MM.1S (cell line): ENCODE measurements at places on chromosomes 6 and 20.

DNA sequence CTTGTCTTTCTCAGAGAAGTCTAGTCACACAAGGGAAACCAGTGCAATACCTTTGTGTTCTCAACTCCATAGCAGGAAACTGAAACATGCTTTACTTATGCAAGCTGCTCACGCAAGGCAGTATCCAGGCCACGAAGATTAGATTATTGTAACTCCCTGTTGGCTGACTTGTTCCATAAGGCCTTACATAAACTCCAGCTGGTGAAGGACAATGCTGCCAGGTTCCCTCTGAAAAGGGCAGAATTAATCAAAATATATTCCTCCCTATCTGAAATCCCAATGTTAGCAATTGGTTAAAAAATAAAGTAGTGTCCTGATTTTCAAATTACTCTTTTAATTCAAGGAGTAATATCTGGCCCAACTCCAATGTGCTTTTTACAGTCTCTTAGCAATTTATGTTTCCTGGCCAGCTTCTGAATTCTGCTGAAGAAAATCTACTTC is 966.6 kb downstream of the HACE1 start:
- DNase-seq, result no peak

DNA sequence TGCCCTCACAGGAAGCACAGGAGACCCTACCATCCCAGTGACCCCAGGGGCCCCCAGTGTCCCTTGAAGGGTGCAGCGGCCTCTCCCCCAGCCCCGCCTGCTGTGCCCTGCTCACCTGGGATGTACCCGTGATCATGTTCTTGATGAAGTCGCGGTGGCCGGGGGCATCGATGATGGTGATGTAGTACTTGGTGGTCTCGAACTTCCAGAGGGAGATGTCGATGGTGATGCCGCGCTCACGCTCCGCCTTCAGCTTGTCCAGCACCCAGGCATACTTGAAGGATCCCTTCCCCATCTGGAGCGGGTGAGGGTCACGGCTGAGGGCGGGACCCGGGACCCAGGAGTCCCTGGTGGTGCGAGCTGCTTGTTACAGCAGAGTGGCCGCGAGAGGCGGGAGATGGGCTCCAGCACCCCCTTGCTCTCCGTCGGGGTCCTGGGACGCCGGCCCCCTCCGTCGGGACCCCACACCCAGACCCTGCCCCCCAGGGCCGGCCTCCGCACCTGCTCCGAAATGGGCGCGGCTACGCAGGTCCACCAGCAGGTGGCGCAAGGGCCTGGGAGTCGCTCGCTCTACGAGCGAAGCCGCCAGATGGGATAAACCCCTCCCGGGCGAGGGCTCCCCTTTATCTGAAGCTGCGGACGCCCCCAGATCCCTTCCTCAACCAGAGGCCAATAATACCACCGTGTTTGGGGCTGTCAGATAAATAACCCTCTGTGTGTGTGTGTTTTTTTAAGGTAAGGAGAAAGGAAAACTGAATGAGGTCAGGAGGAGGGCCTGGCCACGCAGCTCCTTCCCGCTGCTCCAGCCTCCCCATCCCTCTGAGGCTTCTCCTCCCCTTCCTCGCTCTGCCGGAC is 2.9 kb downstream of the EEF1A2 start:
- peak; percentile 70 for DNase-seq

- DNase-seq, result no peak
Observed at GRCh38 chr6:46246727-46247126, 75.9 kb upstream of the ENPP5 start.

DNA sequence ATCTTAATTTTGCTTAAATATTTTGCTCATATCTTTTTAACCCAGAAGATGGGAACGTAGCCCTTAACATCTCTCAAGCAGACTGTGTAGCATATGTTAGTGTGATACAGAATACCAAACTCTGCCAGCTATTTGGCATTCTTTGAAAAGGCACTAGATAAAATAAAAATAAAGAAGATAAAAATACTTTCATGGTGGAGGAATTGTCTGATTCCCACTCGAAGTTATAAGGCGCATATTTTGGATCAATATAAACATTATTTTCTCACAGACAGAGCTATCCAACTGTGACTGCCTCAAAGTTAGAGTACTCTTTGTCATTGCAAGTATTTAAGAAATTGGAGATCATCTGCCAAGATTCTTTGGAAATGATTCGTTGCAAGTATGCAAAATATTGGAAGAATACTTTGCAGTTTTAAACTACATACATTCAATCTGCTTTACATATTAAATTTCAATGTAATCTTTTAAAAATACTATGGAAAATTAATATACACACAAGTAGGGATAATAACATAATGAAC is 10.8 kb upstream of the EEF1E1 start:
- no peak for DNase-seq

GRCh38 chr6:273551-274058 is 18.7 kb upstream of the DUSP22 start:
- no peak for DNase-seq

GRCh38 chr6:31203345-31203979 is 33.0 kb upstream of the POU5F1 start:
- DNase-seq, result peak; percentile 85

DNA sequence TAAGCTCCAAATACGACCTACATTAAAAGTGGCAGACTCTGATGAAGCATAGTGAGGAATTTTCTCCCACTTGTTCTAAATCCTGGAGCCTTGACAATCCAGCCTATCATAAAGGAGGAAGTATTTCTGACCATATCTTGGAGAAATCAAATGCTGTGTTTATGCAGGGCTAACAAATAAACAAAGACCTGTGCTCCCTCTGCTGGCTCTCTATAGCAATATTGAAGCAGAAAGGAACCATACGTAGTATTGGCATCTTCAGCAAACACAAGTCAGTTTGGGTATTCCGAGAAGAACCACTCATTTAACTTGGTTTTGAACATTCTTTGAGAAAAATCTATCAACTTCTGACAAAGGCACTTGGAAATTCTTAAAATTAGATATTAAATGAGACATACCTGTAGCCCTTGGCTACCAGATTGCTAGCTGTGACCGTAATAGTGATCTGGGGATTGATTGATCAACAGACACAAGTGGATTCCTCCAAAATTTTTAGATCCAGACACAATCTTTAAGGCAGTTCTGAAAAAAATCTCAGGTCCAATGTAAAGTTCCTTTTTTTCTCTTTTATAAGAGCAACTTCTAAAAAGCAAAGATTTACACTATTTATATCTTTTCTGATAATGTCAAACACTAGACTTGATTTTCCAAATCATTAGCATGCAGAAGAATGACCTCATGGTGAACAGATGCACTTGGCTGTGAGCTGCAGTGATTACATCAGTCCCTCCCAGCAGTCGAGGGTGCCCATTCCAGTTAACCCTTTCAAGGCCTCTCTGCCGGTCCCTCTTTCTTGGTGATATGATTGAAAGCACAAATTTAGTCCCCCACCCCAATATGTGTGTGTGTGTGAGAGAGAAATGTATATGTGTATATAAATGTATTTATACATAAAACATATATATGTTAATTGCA is 40.2 kb downstream of the INSM1 start:
- no peak for DNase-seq

DNA sequence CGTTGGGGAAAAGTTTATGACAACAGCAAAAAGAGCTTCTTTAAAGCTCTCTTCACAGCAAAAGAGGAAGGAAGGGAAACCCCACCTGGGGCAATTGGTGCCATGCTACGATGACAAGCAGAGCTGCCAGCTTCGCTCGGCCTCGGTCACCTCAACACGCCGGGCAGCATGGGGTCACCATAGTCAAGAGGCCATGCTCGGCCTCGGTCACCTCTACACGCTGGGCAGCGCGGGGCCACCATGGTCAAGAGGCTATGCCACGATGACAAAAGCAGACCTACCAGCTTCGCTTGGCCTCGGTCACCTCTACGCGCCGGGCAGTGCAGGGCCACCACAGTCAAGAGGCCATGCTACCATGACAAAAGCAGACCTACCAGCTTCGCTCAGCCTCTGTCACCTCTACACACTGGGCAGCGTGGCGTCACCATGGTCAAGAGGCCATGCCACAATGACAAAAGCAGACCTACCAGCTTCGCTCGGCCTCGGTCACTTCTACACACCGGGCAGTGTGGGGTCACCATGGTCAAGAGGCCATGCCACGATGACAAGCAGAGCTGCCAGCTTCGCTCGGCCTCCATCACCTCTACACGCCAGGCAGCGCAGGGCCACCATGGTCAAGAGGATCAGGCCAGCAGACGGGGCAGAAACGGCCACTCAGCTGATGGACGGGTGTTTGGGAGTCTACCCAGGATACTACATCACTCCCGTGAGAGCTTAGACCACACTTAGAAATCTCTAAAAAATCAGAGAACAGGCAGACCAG is 12.1 kb downstream of the APMAP start:
- no peak for DNase-seq

DNA sequence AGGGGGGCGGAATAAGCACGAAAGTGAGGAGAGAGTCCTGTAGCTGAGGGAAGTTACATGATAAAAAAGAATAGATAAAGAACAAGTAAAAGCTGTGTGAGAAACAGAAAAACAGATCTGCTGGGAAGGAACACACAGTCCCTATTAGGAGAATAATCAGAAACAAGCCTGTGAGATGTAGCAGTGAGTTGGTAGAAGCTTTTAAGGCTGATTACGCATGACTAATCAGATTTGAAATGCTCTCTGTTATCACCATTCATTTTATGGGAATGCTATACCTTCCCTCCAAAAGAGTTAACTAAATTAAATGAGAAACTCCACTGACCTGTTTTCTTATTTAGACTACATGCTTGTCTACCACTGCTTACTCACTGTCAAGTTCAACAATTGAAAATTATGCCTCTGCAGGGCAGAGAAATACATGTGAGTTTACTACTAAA is 15.8 kb downstream of the REPS1 start:
- DNase-seq, result no peak

DNA sequence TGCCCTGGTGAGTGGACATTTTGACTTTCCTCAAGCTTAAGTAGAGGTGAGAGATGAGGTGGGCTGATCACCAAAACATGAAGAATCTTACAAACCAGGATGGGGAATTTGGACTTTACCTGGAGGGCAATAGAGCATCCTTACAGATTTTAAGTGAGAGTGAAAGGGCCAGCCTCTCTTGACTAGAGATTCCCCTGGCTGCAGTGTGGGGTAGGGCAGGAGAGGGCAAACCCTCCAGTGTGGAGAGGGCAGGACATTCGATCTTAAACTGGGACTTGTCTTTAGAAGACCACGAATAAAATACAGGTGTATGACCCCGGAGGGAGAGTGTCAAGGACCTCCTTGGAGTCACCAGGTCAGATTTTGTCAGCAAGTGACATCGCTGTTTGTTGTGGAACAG is 105.1 kb downstream of the SNAP25 start:
- no peak for DNase-seq

DNA sequence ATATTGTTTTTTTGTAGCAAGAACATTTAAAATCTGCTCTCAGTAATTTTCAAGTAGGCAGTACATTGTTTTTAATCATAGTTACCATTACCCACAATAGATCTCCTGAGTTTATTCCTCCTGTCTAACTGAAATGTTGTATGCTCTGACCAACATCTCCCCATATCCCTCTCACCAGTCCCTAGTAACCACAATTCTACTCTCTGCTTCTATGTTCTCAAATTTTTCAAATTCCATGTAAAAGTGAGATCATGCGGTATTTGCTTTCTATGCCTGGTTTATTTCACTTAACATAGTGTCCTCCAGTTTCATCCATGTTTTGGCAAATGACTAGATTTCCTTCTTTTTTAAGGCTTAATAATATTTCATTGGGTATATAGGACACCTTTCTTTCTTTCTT is 300.5 kb downstream of the KCNQ5 start:
- DNase-seq, result no peak

DNA sequence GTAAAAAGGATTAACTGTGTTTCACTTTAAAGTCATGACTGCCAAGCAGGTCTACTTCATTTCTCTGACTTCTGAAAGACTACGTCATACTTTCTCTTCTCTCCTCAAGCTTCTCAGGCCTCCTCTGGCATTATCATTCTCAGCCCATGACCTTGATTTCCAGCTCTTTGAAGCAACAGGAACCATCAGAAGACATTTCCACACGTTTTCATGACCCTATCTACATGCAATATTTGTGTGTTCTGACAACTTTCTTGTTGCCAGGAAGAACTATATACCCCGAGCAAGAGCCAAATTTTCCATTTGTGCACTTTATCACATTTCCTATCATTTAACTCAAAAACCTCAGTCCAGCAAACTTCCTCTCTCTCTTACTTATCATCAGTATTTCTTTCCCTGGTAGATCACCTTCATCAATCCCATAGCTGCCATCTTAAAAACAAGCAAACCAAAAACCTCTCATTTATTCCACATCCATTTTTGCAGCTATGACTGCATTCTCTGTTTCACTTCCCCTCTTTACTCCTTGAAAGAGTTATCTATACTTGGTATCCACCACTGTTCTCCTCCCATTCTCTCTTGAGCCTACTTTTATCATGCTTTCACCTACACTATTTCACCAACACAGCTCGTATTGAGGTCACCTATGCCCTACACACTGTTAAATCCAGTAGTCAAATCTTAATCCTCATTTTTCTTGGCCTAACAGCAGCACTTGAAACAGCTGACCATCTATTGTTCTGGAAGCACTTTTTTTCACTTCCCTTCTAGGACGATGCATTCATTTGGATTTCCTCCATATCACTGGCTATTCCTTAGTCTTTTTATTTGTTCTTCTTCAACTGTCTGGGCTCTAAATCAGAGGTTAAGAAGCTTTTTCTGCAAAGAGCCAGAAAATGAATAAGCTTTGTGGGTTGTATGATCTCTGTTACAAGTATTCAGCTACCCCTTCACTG is 47.1 kb downstream of the STX7 start:
- no peak for DNase-seq

GRCh38 chr20:60812561-60812960 is 439.5 kb upstream of the CDH4 start:
- no peak for DNase-seq
